ENCODE measurements at places on chromosomes 5 and 9.

DNA sequence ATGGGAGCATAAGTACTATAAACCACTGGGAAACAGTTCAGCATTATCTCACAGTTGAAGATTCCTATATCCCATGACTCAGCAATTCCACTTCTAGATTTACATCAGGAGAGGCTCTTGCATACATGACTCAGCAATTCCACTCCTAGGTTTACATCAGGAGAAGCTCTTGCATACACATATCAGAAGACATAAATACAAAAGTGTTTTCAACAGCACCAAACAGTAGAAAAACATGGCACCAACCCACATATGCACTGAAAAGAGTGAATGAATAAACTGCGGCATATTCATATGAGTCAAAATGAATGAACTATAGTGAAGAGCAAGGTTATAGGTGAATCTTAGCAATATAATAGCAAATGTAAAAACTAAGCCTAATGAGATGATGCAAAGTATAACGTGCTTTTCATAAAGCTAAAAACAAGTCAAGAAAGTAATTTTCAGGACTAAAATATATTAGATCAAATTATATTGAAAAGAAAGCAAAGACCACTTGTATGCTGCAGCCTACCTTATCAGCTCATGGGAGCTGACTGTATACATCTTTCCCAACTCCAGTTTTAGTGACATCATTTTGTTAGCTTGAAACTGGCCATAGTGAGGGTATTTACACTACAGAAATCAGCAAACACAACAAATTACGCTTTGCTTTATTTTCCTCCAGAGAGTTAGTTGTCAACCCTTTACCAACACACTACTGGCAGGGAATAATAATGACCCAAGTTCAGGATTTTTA lies 95.8 kb downstream of the ANKRD18B start:
- DNase-seq, result no peak

- DNase-seq, result no peak
These were observed 29.8 kb downstream of the TNFAIP8 start for GRCh38 chr5:119385536-119386128.

- no peak for DNase-seq
These were observed 214.9 kb upstream of the TBCA start for GRCh38 chr5:77991084-77991483.

- no peak for DNase-seq
These were observed 514.6 kb upstream of the TYRP1 start for GRCh38 chr9:12178634-12179033.

- no peak for DNase-seq
These were observed 263.8 kb downstream of the SYK start for GRCh38 chr9:91065231-91066041.

GRCh38 chr5:127228540-127229184 lies 61.9 kb upstream of the MEGF10 start:
- no peak for DNase-seq

GRCh38 chr9:84959339-84959738 lies 289.8 kb downstream of the NTRK2 start:
- DNase-seq, result no peak

- DNase-seq, result no peak
These were observed 241.5 kb downstream of the MAN2A1 start for GRCh38 chr5:109931049-109931780.

DNA sequence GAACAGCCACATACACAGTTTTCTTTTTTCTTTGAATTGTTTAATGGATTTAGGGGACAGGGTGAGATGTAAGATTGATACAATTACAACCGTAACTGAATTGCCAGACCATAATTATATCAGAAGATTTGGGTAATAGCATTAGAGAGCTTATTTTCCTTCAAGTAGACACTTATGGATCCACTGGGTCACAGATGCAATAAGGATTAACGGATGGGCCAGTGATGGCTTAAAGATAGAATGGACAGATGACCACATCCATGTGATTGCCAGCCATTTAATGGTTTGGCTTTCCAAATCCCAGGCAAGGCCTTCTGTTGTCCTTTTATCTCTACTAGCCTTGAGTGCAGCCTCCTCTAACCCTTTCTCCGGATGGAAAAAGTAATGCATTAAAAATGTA lies 94.7 kb upstream of the NUDT12 start:
- no peak for DNase-seq

- DNase-seq, result no peak
These were observed 7.5 kb downstream of the SERINC5 start for GRCh38 chr5:80248378-80248777.

DNA sequence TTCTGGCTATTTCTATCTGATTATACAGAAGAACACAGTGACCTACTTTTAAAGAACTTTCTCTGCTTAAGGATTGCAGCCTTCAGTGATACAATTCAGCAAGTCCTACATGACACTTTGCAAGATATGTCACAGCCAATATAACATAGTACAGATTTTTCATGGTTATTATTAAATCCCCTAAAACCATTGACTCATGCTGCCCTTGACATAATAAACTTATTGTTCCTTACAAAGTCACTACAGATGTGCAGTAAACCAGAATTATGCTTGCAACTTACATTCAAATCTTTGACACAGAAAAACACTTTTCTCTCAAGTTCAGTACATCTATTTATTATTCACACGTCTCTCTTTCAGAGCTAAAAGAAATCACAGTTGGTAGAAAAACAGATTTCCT lies 1136.3 kb upstream of the ACO1 start:
- no peak for DNase-seq

GRCh38 chr5:61686491-61687257 lies 354.6 kb downstream of the ZSWIM6 start:
- DNase-seq, result no peak

DNA sequence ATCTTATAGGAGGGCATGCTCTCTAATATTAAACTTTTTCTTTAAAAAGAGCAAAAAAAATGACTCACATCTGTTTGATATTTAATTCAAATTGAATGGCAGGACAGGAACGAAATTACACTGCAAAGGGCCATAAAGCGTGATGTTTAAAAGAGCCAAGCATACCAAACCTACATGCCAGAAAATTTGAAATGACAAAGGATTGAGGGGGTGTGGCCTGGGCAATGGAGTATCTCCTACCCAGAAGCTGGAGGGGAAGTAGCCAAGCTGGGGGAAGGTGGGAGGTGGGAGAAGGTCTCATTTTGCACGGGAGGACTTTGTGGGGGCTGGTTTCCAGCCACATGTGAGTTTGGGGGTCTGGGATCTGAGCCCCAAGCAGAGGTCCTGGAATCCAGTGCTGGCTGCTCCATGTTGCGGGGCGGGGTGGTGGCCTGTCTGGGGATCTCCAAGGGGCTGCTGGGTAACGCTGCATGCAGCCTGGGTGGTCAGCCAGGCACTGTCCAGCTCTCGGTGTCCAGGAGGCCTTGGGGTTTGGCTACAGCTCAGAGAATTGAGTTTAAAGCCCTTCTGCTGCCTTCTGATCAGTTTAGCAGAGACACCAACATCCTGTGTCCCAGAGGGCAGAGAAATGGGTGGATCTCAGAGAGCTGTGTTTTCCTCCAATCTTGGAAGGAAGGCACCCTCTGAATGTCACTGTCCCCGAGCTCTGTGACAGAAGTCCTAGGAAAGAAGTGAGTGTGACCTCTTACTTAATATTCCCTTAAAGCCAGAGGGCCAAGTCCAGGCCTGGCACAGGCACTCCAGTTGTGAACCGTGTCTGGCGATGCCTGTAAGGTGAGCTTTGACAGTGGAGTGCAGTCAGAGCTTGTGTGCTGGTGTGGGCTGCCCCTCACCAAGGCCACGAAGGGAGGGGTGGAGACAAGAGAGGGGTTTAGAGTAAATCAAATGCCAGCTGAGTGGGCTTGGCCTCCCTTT lies 7.6 kb downstream of the DCANP1 start:
- DNase-seq, result no peak

DNA sequence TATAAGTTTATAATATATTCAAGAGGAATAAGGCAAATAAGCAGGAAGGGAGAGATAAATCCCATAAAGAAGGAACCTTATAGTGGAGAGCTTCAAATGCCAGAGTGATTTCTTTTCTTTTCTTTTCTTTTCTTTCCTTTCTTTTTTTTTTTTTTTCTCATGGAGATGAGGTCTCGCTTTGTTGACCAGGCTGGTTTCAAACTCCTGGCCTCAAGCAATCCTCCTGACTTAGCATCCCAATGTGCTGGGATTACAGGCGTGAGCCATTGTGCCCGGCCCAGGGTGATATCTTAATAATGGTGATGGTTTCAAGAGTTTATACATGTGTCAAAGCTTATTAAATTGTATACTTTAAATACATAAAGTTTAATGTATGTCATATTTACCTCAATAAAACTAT lies 19.6 kb upstream of the FOCAD start:
- DNase-seq, result no peak

GRCh38 chr5:169114466-169115065 lies 186.4 kb downstream of the SLIT3 start:
- DNase-seq, result no peak

DNA sequence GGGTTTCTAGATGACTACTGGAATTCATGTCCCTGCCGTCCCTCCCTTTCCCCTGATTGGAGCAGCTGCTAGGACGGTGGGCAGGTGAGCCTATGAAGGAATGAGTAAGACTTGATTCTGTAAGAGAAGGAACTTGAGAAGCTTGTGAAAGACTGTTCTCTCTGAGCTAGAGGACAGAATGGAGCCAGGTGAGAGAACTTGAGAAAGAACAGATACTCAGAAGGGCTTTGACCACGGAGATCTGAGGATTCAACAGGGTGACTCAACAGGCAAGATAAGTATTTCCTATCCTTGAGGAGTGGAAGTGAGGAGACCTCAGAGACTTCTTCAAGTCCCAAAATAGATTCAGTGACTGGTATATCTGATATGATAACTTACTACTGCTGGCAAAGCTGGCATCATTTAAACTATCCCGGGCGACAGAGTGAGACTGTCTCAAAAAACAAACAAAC lies 41.9 kb downstream of the HSDL2 start:
- no peak for DNase-seq

Measured in activated T-cell treated with anti-CD3 and anti-CD28 coated beads for 48 hours (primary cell).